A549 (cell line): ENCODE measurements at places on chromosomes 16 and 17. TPM values are rescaled to one million over a fixed set of nuclear protein-coding genes. Genes with fewer than 3 reads are reported as not detected.
A peak's percentile ranks its signal among the peaks of the same experiment; 100 is the strongest.

DNA sequence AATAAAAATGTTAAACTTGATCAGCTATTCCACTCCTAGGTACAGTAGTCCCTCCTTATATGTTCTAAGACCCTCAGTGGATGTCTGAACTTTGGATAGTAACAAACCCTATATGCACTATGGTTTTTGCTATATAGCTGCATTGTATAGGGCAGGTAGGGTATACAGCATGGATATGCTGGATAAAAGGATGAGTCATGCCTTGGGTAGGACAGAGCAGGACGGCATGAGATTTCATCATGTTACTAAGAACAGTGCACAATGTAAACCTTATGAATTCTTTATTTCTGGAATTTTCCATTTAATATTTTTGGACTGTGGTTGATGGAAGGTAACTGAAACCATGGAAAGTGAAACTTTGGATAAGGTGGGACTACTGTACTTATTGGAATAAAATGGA, 235.1 kb downstream of the CEP112 start:
- DNase-seq: no peak

The EVI2A gene
- not detected in 3 replicates for polyA plus RNA-seq

The LDAF1 gene
- polyA plus RNA-seq: 12.9 to 16.2 TPM (median 13.8 TPM) in 3 replicates

The KCNH4 gene
- polyA plus RNA-seq: 0.37 to 0.40 TPM (median 0.39 TPM) in 3 replicates

GRCh38 chr17:29197516-29198272, 17.5 kb upstream of the MYO18A start:
- DNase-seq: no peak

- DNase-seq: no peak
Observed at GRCh38 chr17:64491994-64492393, 4.9 kb downstream of the POLG2 start.

The ABCC3 gene
- polyA plus RNA-seq: 225 to 288 TPM (median 248 TPM) in 3 replicates

The GRIN2A gene
- polyA plus RNA-seq: not detected in 3 replicates

DNA sequence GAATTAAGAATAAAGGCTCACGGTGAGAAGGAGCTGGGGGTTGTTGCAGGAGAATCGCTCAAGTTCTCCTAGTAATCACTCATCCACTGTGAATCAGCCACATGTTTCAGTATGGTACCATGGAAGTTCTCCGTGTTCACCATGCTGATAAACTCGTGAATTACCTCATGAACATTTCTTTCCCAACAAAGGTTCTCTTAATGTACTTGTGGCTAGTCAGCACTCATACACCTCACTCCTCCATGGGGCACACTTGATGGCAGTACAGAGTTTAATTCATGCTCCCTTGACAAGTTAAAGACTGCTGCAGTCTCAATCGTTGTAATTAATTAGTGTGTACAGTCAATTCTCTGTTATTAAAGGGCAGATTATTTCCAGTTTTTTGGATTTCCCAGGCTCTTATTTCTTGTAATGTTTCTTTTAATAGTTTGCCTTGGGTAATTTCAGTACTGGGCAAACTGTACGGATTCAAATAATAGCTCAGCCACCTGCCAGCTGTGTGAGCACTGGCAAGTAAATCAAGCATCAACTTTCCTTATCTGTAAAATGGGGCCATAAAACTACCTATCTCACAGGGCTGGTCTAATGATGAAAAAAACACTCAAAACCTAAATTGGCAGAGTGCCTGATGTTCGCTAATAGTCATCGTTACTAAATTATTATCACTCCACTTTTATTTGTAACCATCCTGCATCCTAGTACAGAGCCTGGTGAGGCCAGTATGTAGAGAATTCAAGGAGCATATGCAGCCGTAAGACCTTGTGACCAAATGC, 6.1 kb downstream of the GOT2 start:
- DNase-seq: no peak

- no peak for DNase-seq
Observed at GRCh38 chr17:59762049-59762823, 54.8 kb downstream of the VMP1 start.

- DNase-seq: peak; percentile 95
Observed at GRCh38 chr17:17839791-17840707, 3.3 kb upstream of the SREBF1 start.
